ENCODE measurements at places on chromosomes 7 and 10.

- DNase-seq: no peak
These were observed 10.9 kb downstream of the UCMA start for GRCh38 chr10:13223241-13223640.

- no peak for DNase-seq
These were observed 927.7 kb upstream of the MBL2 start for GRCh38 chr10:53700278-53700677.

DNA sequence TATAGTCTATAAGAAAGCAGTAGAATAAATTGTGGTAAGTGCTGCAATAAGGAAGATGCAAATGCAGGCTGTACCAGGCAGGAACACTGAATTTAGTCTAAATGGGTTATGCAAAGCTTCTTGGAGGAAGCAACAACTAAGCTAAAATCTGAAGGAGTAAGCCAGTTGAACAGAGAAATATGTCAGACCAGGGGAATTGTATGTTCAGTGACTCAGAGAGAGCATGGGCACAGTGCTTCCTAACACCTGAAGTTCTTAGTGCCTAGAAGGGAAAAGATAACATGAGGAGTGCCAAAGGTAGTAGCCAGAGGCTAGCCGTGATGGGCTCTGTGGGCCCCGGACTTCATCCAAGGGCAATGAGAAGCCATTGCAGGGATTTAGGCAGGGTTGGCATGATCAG, 204.1 kb upstream of the KMT2E start:
- DNase-seq: no peak

- no peak for DNase-seq
These were observed 144.1 kb downstream of the TCF7L2 start for GRCh38 chr10:113094114-113094486.

- no peak for DNase-seq
These were observed at the start of gene RARRES2 for GRCh38 chr7:150341263-150342120. Gene RARRES2 (minus strand): TSS chr7:150341629. CDS start chr7:150340609, 1,020 bp downstream.

GRCh38 chr7:88664630-88665233, 94.8 kb upstream of the ZNF804B start:
- no peak for DNase-seq

- DNase-seq: no peak
These were observed 1.8 kb upstream of the WAPL start for GRCh38 chr10:86523348-86523747.

GRCh38 chr7:65475734-65476319, 102.2 kb downstream of the ZNF92 start:
- DNase-seq: no peak

DNA sequence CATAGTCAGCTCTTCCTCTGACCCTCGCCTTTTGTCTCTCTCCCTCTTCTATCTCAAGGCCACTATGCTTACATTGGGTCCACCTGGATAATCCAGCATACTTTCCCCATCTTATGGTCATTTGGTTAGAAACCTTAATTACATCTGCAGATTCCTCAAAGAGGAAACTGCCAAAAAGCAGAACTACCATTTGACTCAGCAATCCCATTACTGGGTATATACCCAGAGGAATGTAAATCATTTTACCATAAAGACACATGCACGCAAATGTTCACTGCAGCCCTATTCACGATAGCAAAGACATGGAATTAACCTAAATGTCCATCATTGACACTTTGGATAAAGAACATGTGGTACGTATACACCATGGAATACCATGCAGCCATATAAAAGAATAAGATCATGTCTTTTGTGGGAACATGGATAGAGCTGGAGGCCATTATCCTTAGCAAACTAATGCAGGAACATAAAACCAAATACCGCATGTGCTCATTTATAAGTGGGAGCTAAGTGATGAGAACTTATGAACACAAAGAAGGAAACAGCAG, 114.8 kb upstream of the NPY start:
- DNase-seq: no peak

- no peak for DNase-seq
These were observed 272.5 kb upstream of the COBL start for GRCh38 chr7:51589111-51589510.

GRCh38 chr7:151207315-151207714, 3.0 kb downstream of the H2BK1 start:
- DNase-seq: no peak

GRCh38 chr7:5143106-5143505, 46.9 kb upstream of the WIPI2 start:
- no peak for DNase-seq

DNA sequence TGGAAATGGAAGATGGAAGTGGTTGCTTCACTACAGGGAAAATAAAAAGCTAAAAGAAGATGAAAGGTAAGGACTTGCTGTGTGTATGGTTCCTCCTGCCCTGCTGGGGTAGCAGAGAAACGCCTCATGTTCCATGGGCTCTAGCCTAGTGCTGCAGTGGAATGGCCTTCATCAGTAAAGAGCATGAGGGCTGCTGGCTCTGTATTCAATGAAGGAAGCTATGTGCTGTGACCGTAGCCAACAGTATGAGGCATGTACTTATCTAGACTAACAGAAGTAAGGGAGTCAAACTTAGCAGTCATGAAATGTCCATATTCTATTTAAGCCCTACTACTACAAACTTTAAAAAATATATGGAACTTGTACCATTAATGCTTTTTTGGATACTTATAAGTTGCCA, 54.3 kb downstream of the GDI2 start:
- no peak for DNase-seq

DNA sequence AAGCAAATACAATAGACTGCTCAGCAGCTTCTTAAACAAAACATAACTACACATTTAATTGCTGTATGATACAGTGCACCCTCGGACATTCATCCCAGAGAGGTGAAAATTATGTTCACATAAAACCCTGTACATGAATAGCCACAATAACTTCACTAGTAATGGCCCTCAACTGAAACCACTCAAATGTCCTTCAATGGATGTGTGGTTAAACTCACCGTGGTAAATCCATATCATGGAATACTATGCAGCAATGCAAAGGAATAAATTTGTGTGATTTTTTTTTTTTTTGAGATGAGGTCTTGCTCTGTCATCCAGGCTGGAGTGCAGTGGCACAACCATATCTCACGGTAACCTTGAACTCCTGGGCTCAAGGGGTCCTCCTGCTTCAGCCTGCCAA, 252.7 kb downstream of the TCERG1L start:
- no peak for DNase-seq

DNA sequence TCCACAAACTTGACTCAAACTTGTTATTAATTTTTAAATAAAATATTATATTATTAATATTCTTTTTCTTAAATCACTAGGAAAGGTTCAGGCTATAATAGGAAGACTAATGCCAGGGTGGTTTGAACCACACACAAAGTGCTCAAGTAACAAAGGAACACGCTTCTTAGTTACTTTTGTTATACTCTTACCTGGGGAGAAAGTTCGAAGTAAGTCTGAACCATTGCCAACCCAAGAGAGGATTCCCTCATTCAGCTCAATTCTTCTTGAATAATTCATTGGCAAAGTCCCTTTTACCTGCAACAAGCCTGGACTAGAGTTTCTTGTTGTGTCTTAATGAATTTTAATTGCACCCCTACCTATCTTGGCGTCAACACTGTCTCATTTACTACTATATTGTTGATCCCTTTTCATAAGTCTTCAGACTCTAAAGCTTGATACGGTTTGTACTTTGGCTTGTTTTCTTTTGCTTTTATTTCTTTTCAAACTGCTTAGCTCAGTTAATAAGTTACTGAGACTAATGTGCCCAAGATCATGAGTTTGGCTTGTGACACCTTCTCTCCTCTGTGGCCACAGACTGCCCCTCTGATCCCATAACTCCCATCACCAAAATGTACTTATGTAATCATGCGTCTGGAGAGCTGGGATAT, 10.2 kb upstream of the C10orf67 start:
- no peak for DNase-seq

GRCh38 chr7:92768501-92769393, 67.6 kb downstream of the CDK6 start:
- DNase-seq: no peak

GRCh38 chr7:110921595-110922151, 169.3 kb upstream of the LRRN3 start:
- DNase-seq: no peak

GRCh38 chr7:65239707-65240352, 133.8 kb upstream of the ZNF92 start:
- no peak for DNase-seq

DNA sequence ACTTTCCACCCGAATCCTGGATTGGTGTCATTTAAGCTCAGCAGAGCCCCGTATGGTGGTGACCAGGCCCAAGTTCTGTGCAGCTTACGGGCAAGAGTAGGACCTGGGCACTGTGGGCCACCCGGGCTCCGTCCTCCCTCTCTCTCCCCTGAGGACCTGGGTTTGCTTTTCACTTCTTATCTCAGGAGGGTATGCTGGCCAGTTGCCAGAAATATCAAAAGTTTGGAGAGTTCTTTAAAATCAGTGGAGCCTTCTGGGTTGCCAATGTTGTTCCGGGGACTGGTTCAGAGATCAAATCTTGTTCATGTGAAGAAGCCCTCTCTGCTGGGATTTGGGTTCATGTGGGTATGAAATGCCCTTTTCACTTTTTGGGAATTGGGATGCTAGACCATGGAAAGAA, 145.4 kb downstream of the GRK5 start:
- no peak for DNase-seq

- no peak for DNase-seq
These were observed 9.0 kb downstream of the ADGRA1 start for GRCh38 chr10:133096616-133097269.

DNA sequence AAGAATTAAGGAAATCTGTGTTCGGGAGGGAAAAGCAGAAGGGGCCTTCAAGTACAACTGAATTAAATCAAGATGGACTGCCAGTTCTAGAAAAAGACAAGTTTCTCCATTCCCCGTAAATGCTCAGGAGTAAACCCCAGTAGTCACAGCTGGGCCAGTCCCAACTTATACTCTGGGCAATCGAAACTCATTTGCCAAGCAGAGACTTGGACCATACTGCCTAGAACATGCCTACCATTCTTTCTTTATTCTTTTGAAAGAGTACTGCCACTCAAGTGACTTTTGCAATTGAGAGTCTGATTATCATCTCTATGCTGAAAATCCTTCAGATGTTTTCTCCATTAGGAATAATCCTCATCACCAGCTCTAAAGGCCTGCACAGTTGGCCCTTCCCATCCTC, 21.4 kb downstream of the RPP30 start:
- no peak for DNase-seq

GRCh38 chr10:72107325-72108003, 19.1 kb upstream of the SPOCK2 start:
- DNase-seq: no peak

GRCh38 chr7:88835147-88835728, 39.7 kb upstream of the TEX47 start:
- DNase-seq: no peak

DNA sequence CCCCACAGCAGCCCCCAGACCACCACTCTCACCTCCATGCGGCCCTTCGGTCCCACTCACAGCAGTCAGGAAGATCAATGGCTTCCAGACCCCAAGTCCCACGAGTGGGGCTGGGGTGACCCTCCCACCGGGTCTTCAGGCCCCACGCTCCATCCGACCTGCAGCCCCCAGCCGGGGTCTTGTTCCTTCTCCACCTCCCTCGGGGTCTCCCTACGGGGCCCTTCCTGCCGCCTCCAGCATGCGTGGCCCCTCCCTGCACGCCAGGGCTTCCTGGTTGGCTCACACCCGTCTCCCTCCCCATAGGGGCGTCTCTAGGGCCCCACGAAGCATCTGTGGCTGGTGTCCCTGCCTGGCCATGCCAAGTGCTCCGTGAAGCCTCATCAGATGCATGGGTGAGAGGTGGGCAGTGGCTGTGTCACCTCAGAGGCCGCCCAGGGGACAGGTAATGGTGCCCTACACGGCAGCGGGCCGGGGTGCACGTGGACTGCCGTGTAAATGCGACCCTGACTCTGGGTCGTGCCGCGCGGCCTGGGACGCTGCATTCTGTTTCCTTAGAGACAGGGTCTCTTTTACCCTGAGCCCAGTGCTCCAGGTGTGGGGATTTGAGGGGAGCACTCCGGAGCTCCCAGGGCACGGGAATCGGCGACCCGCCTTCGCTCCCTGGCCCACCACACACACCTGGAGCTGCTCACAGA, 19.9 kb downstream of the ADAP1 start:
- no peak for DNase-seq

GRCh38 chr10:98363220-98363619, 51.8 kb downstream of the PYROXD2 start:
- DNase-seq: no peak

- DNase-seq: no peak
These were observed 11.5 kb downstream of the PPIF start for GRCh38 chr10:79358811-79359210.

GRCh38 chr7:70458745-70459144, 673.2 kb upstream of the GALNT17 start:
- no peak for DNase-seq

- DNase-seq: no peak
These were observed 1.6 kb downstream of the DNMBP start for GRCh38 chr10:100008142-100008522.

DNA sequence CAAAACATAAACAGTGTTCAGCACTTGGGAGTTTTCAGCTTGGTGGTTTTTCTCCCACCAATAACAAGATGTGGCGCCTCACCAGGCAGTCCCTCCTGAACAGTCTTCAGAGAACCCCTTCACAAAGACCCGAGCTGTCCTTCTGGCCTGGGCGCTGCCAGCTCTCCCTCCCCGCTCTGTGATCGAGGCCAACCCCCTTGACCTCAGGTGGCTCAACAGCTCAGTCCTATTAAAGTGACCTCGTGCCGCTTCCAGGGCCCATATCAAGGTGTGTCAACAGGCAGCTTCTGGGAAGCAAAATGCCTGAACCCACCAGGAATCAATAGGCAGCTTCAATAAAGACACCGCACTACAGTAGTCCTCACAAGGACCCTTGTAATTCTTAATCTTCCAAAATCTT, 63.3 kb downstream of the CHST15 start:
- no peak for DNase-seq

DNA sequence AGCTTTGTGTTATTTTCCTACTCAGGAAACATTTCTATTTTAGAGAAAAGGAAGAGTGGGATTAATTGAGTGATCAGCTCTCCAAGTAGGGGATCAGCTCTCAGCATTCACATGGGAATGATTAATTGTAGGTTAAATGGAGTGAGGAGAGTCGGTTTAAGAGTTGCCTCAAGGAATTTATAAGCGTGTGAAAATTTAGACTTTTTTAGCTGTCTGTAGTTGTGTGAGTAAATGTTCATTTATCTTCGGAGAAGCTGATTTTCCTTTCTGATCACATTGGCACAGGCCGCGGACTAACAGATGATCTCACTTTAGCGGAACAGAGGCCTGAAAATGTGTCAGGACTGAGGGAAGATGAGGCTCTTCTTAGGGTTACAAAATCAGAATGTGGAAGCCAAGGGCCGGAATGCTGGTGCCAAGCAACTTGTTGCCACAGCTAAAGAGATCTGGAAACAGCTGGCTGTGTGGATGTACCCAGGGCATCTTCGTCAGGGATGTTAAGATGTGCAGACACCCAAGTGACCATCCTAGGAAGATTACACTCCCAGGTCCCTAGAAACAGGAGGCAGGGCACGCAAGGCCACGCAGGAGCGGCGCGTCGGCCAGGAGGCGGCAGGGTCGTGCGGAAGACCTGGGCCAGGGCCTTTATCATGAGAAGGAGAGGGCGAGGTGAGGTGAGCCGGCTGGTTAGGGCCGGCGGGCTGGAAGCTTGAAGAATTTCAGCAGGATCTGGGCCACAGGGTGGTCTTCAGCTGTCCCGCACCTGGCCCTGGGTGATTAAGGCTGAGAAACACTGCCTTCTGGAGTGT, 35.1 kb upstream of the TTYH3 start:
- no peak for DNase-seq

- no peak for DNase-seq
These were observed 97.6 kb downstream of the LMBR1 start for GRCh38 chr7:156795415-156795814.
